Stimulated activated CD8-positive, alpha-beta memory T cell treated with anti-CD3 and anti-CD28 coated beads, Interleukin-7, amount 100 ng/mL, for 1 hour (primary cell): ENCODE measurements at places on chromosomes 13 and 19.
A peak's percentile ranks its signal among the peaks of the same experiment; 100 is the strongest.

DNA sequence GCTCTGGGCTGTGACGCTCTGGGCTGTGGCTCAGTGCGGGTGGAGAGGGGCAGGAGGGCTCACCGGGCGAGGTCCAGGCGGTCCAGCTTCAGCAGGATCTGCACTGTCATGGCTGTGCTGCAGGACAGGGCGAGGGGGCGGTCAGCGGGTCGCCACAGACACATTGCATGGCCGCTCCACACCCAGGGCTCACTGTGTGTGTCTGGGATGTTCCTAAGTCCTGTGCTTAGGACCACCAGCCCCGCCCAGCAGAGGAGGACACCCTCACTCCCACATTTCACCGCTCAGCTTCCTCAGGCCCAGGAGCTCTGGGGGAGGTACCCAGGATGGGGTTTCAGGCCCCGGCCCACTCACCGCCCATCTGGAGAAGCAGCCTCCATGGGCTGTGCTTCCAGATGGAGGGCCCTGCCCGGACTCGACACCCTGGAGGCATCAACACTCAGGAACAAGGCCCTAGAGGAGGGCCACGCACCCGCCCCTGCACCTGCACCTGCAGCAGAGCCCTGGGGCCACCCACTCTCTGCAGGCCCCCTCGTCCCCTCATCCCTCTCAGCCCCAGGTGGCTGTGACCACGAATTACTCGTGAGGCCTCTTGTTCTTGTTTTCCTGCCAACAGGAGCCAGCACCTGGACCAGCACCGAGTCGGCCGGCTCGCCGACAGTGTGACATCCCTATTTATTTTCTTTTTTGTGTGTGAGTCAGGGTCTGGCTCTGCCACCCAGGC is 9.7 kb upstream of the CERS1 start:
- no peak for DNase-seq

DNA sequence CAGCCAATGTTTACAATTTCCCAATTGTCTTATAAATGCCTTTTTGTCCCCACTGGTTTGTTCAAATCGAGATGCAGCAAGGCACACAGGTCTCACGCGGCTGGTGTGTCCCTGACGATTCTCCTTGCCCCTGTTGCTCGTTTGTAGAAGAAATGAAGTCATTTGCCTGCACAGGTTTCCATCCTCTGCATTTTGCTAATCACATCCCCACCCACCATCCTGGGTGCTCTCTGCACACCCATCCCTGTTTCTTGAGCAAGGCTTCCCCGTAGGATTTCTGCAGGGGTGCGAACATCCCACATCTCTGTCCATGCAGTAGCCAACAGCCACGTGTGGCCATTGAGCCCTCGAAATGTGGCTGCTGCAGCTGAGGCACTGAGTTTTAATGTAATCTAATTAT is 59.8 kb upstream of the SOX1 start:
- DNase-seq = no peak

DNA sequence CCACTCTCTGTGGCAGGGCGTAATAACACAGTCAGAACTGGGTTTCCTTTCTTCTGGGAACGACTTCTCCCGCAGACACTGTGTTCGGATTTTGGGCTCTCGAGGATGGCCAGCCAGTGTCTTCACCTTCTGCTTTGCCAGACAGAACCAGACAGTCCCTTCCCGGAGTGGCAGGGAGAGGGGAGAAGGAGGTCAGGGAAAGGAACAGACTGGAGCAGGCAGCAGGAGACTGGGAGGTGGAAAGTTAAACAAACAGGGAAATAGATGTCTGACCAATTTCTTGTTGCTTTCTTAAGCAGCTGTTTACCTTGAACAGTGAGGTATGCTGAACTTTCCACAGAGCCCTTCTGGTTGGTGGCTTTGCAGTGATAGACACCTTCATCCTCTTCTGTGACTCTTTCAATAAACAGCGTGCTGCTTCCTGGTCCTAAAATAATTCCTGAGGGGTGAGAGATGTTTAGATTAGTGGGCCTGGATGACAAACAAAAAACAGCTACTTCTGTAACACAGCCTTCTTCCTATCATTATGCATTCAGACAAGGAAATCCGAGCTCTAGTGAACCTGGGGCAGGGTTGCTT is 137.6 kb downstream of the FLT1 start:
- DNase-seq = no peak

DNA sequence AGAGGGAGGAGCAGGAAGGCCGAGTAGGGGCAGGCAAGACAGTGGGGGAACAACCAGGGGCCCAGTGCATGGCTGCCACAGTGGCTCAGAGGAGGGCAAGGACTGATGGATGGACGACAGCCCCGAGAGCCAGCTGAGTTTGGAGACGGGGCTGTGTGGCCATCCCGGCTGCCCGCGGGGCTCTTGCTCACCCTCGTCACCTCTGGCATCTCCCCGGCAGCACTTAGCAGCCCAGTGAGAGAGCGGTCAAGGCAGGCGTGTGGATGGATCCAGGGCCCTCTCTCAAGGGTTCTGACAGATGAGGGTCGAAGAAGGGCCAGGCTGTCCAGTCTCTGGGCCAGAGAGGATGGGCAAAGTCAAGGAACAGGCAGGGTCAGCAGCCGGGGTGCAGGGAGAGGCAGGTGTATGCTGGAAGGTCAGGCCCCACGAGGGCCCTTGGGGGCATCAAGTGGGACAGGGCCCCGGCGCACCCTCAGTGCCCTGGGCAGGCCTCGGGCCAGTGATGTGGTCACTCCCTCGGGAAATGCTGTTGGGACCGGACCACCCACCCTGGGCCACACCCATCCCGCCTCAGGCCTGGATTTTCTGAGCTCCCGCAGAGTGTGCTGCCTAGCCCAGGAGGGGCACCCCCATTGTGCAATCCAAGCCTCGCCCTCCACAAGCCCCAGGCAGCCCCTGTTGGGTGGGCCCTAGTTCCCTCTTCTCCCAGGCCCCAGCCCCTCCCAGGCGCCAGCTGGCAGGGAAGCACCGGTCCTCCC is 56.4 kb upstream of the TPM4 start:
- DNase-seq = no peak

DNA sequence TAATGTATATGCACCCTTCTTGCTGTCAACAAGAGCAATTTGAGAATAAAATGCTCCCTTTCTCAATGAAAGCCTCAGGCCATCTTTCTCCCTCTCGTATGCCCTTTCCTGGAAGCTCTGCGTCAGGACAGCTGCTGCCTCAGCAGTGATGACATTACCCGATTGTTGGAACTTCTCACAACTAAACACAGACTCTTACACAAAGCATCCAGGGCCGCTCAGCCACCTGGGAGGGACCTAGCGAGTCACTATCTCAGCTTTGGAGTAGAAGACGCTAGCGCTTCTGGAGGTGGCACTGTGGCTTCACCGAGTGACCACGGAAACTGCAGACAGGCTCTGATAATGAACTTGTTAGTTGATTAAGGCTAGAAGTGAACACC is 153.2 kb upstream of the SOX1 start:
- no peak for DNase-seq

GRCh38 chr19:6801485-6802086 is 29.1 kb downstream of the VAV1 start:
- peak; percentile 65 for DNase-seq

DNA sequence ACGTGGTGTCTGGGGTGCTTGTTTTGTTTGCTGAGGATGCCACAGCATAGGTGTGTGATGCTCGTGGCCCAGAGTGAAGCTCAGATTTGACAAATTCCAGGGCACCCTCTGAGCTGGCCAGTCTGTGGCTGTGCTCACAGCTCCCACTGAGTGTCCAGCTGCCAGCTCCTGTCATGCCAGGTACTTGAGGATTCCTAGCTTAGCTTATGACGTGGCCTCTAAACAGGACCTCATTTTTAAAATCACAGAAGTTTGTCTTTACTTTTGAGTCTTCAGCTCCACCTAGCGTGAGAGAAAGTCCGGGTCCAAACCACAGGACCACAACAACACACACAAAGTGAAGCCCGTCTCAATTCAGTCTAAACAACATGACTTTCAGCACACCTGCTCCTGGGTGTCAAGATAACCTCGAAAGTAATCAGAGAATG is 117.3 kb downstream of the RAB20 start:
- no peak for DNase-seq

GRCh38 chr13:95530178-95530577 is 22.3 kb upstream of the CLDN10 start:
- DNase-seq = no peak

DNA sequence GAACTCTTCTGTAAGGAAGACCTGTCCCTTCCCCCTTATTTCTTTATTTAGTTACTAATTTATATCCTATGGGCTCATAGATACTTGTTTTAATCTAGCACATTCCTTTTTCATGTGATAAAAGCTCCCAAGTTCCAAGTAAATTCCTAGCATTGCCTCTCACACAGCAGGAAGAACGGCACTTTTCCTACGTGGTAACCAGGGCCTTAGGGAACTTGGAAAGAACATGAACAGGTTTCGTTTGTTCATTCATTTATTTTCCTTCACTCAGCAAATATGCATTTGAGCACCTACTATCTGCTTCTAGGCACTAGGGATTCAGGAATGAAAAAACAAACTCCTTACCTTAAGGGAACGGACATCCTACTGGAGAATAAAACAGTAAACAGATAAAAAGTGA is 125.1 kb downstream of the SIPA1L3 start:
- DNase-seq = no peak

DNA sequence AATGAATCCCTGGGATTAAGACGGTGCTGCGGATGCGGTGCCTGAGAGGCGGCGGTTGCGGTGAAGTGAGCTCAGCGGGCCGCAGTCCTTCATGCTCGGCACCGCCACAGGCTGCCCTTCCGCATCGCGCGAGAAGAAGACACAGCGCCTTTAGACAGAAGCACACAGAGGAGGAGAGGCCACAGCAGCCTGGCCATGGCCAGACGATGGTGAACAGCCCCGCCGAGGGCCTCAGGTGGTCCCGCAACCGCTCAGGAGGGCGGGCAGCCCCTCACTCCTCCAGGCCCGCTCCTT is 459.2 kb downstream of the MYO16 start:
- no peak for DNase-seq

- DNase-seq = no peak
These were observed 8.4 kb upstream of the CEACAM19 start for GRCh38 chr19:44662691-44663385.

GRCh38 chr19:54530866-54531265 is 28.2 kb downstream of the LAIR2 start:
- no peak for DNase-seq

GRCh38 chr13:97198753-97199152 is 23.4 kb upstream of the MBNL2 start:
- no peak for DNase-seq

DNA sequence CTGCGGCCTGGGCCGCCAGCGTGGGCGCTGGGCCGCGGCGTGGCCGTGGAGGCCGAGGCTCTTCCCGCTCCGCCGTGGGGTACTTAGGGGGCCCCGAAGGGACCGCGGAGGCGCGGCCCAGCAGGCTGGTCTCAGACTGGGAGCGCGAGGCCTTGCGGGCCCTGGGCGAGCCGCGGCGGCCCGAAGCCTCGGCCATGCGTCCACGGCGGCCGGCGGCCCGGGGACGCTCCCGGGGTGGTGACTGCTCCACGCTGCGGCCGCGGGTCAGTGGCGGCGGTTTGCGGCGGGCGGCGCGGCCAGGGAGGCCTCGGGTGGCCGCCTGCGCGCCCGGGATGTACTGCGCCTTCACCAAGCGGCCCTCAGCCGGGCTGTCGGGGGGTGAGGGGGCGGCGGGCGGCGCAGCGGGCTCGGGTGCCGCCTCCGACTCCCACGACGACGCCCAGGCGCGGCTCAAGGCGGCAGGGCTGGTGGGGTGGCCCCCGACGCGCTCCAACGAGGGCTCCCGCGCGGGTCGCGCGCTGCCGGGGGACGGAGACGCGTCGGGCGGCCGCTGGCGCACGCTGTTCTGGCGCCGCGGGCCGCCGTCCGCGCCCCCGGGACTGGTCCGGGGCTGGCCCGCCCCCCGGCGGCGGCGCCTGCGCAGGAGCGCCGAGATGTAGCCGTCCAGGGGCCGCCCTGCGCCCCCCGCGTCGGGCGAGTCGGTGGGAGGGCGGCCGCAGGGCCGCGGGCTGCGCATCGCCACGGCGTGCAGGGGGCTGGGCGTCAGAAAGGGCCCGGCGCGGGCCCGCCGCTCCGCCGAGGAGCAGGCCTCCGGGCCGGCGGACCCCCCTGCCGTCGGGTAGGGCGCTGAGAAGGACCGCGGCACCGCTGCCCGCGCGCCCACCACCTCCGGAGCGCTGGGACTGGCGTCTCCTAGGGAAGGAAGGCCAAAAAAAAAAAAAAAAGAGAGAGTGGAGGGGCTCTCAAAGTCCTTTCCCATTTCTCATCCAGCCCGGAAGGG is 11.7 kb downstream of the DACT3 start:
- no peak for DNase-seq

- DNase-seq = no peak
These were observed 546.2 kb downstream of the SLITRK5 start for GRCh38 chr13:88217372-88217771.

GRCh38 chr13:104872153-104872552 is 1663.3 kb downstream of the EFNB2 start:
- no peak for DNase-seq

GRCh38 chr19:55306712-55307111 is 18.4 kb downstream of the TMEM150B start:
- no peak for DNase-seq

- DNase-seq = no peak
These were observed 3.1 kb upstream of the SDHAF1 start for GRCh38 chr19:35991731-35992450.

DNA sequence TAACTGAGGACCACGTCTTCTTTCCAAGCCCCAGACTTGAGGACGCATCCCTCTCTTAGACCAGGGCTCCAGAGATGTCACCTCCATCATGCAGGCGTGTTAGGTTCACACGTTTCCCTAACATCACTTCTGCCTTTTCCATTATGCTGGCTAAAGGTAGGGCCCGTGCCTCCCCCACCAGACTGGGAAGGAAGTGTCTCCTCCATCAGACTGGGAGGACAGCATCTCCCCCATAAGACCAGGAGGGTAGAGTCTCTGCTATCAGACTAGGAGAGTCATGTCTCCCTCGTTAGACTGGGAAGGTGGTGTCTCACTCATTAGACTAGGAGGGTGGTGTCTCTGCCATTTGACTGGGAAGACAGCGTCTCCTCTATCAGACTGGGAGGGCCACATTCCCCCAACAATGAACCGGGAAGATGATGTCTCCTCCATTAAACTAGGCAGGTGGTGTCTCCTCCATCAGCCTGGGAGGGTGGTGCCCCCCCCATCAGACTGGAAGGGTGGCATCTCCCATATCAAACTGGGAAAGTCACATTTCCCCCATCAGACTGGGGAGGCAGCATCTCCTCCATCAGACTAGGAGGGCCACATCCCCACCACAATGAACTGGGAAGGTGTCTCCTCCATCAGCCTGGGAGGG is 18.1 kb upstream of the SPC24 start:
- no peak for DNase-seq

GRCh38 chr13:38656699-38657098 is 30.2 kb upstream of the FREM2 start:
- no peak for DNase-seq

GRCh38 chr19:52896431-52897137 is 851 bp downstream of the ZNF320 start:
- DNase-seq = no peak

- no peak for DNase-seq
These were observed 12.3 kb downstream of the FAM187B start for GRCh38 chr19:35216016-35216832.

GRCh38 chr19:31963746-31964145 is 381.7 kb upstream of the ZNF507 start:
- no peak for DNase-seq

DNA sequence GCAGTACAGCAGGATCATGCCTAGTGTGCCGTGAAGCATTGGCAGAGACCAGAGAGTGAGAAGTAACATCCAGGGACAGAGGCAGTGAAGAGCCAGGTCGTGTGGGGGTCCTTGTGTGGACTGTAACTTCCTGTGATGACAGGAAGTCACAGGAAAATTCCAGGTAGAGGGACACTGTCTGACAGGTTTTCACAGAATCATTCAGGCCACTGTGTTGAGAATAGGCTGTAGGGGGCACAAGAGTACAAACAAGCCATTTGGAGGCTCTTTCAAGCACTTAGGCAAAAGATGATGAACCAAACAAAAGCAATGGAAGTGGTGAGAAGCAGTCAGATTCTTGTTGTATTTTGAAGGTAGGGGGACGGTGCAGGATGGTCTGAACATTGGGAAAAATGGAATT is 46.4 kb downstream of the N4BP2L1 start:
- DNase-seq = no peak
